NCI-H1092 (cell line): ENCODE measurements at places on chromosomes 6 and 20.

DNA sequence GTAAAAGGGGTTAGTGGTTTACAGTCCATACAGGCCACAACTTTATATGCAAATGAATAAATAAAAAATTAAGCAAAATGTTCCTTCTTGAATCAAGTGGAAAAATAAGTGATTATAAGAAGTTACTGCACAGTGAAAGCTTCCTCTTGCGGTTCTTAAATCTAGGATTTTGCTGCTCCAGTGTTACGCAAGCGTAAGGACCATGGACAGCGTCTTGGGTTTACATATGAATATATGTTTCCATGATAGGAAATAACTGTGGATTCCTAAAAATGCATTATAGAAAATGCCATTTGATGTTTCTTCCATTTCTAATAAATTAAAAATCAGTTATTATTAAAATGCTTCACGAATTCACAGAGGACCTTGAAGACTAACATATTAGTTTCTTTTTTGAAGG, 176.6 kb upstream of the POU3F2 start:
- no peak for DNase-seq

DNA sequence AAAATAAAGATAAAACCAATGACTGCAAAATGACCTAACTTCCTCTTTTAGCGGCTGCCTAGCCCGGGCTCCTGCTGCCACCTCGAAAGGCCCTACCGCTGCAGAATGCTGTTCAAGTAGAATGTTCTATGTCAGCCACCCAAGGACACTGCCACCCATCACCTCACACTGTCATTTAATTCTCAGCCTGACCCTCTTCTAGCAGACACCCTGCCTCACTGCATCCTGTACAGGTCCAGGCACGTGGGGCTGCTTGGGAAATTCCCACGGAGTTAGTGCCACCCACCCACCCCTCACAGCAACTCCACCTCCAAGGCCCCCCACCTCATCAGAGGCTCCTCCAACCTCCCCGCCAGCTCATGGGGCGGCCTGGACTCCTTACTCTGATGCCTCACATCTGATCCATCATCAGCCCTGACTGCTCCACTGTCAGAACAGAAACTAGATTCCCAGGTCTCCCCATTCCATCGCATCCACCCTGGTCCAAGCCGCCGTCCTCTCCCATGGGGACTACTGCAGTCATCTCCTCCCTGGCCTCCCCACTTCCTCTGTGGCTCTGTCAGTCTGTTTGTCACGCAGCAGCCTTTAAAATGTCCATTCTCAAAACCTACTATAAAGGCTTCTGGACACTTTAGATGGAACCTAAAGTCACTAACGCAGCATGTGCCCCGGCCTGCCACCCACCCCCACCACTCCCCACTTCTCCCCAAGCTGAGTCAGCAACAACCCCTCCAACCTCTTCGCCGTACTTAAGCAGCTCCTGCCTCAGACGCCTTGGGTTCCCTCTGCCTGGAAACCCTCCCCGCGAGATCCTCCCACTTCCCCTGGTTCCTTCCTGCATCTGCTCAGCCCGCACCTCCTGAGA, 17.0 kb downstream of the NFATC2 start:
- DNase-seq = no peak

DNA sequence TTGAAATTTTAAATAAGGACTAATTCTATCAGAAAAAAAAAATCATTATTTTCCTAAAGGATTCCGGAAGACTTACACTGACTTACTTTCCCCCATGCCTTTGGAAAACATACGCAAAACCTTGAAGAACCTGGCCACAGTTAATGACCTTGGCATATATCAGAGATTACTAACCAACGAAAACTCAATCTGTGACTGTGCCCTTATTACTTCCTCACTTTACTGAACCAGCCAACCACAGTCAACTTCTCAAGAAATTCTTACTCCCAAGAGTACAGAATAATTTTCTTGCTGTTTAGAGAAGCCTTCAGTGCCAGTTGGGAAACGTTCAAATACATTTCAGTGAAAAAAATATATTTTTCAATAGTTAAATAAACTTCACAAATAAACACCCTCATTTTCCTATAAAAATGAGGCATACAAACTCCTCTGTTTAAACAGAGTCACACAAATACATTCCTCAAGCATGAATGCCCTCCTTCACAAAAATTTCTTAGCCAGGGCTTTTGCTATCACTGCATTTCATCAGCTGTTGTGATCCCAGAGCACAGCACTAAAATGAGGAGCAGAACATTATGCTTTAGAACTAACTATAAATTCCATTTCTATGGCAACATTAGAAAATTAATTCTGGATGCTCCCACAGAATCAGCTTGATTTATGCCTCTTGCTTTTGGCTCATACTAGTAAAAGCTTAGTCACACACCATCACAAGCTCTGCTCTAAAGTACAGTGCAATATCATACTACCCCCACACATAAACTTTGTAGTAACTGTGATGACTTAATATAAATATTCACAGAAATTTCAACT, 117.6 kb downstream of the DST start:
- DNase-seq = no peak

- no peak for DNase-seq
Measured at GRCh38 chr6:40583709-40584108, 3.5 kb downstream of the LRFN2 start.

DNA sequence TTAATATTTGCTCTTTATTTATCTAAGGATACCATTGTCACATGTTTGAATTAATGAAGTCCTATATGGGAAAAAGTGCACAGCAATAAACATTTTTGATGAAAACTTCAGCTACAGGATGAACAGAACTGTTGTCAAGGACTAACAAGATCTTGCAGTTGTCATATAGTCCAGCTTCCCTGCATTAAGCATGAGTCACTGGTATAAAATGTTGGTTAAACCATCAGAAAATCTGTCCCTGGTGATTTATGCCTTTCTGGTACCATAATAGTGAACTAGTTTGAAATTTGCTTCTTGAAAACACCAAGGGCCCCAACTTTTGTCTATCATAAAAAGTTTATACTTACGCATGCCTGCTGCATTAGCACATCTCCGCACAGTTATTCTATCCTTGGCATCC, 60.4 kb upstream of the RSPO3 start:
- DNase-seq = no peak

GRCh38 chr6:15444081-15444731, 198.3 kb downstream of the JARID2 start:
- DNase-seq = peak; percentile 23

DNA sequence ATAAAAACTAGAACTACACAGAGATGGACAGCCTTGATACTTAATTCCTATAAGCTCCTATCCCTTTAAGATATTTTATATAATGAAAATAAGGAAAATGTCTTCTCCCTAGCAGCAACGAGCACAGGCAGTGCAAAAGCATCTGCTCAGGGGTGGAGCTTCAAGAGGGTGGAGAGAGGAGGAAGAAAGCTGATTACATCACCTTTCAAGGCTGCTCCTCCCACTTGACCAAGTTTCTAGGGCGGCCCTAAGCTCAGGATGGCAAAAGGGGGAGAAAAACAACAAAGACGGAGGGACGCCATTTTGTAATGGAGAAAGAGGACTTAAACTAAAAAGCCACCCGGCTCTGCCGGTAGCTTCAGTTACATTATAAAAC, 2.2 kb downstream of the PPP1R10 start:
- peak; percentile 71 for DNase-seq

DNA sequence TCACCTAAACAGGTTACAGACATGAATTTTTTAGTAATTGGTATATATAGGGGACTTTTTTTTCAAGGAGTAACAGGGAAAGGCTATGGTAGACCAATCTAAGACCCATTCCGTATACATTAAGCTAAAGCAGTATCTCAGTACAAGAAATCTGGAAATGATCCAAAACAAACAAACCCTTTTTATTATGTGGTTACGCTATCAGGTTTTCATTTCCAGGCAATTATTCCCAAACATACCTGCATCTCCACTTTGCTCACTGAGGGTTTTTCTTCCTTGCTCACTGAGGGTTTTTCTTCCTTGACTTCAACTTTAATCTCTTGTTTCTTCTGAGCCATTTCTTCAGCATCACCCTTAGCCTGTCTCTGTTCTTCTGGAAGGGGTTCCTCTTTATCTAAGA, 107.3 kb downstream of the EPB41L2 start:
- DNase-seq = no peak

- no peak for DNase-seq
Measured at GRCh38 chr6:157054531-157054979, 268.8 kb downstream of the TMEM242 start.

DNA sequence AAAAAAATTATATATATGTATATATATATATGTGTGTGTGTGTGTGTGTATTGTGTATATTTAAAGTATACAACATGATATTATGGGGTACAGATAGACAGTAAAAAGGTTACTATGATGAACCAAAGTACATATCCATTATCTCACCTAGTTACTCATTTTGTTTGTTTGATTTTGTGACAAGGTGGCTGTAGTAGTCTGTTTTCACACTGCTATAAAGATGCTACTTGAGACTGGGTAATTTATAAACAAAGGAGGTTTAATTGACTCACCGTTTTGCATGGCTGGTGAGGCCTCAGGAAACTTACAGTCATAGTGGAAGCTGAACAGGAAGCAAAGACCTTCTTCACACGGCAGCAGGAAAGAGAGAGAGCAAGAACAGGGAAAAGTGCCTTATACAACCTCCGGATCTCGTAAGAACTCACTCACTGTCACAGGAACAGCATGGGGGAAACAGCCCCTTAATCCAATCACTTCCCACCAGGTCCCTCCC, 30.2 kb upstream of the DACT2 start:
- DNase-seq = no peak

DNA sequence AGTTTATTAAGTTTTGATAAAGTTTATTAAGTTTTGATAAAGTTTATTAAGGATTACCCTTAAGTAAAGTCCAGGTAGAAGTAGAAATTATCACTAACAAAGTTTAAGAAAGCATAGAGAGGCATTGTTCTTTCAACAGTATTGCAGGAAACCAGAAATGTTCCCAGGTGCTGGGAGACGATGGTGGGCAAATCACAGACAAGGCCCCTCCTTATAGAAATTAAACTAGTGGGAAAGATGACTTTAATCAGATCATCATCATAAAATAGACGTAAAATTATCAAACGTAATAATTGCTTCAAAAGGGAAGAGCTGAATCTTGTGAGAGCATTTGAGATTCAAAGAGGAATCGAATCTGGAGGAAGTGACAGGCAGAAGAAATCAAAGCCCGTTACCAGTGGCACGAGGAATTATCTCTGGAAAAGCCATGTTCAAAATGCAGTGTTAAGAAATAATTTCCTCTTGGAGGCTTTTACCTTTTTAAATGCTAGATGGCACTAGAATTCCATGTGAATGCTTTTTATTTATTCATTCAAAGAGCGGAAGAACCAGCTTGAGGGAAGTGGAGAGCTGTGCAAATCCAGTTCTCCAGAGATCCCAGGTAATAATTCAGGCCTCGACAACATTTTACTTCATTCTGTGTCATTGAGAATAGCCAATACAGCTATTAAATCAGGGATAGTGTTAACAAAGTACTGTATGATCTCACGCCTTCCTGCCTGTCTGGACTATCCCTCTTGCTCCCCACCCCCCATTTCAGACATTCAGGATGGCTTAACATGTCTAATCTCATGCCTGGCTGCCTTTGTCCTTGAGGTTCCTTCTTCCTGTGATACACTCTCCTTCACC, 1.0 kb upstream of the APMAP start:
- peak; percentile 24 for DNase-seq

DNA sequence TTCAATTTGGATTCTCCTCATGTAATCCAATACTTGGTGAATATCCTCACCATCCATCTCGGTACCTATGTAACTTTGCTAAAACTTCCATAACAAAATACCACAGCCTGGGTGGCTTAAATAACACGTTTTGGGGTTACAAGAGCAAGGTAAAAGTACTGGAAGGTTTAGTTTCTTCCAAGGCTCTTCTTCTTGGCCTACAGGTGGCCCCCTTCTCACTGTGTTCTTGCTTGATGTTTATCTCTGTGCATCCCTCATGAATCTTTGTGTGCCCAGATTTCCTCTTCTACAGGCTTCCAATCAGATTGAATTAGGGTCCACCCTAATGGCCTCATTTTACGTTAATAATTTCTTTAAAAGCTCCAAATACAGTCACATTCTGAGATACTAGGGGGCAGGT, 163.3 kb upstream of the HCRTR2 start:
- no peak for DNase-seq

DNA sequence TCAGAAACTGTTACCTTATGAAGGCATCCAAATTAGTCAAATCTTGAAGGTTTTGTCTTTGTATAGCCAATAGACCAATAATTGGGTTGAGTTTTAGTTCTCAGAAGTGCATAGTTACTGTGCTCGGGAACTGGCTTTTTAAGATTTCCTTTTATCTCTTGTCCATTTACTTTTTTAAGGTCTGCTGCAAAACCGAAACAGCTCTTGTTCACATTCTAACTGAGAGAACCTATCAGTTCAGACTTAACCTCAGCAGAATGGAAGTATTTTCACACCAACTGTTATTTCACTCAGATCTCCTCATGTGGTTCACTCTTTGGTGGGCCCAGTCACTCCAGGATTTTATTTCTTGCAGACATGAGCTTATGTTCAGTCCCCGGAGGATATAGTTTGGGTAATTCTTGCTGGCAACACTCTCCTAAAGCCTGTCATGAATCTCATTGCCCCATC, 55.5 kb downstream of the TPBG start:
- DNase-seq = no peak

- no peak for DNase-seq
Measured at GRCh38 chr6:163296835-163297519, 117.5 kb upstream of the QKI start.
